Tracheal epithelial cell (primary cell): ENCODE measurements at places on chromosomes 6 and 20. TPM values are rescaled to one million over a fixed set of nuclear protein-coding genes. Genes with fewer than 3 reads are reported as not detected.

Gene BHLHE23
- total RNA-seq: not detected in 2 replicates

Gene C20orf144
- 0.24 TPM in 1 of 2 replicates, not detected in the other for total RNA-seq

Gene CAP2
- total RNA-seq: 3.2 and 5.3 TPM in 2 replicates

Gene CD109
- total RNA-seq: 48.9 and 95.9 TPM in 2 replicates

Gene THBD
- total RNA-seq: 51.6 and 59.9 TPM in 2 replicates

Gene PERP
- 325 and 354 TPM in 2 replicates for total RNA-seq

Gene ROS1
- under 0.01 and 0.24 TPM in 2 replicates for total RNA-seq

Gene FOXF2
- not detected in 2 replicates for total RNA-seq

Gene FRMD1
- not detected in 2 replicates for total RNA-seq

Gene MUC22
- not detected in 2 replicates for total RNA-seq

Gene PAX1
- not detected in 2 replicates for total RNA-seq

Gene ECI2
- 31.8 and 43.6 TPM in 2 replicates for total RNA-seq

Gene WFDC6
- total RNA-seq: not detected in 2 replicates

Gene STX11
- 2.2 TPM in 1 of 2 replicates, not detected in the other for total RNA-seq

Gene HTR1B
- 0.24 TPM in 1 of 2 replicates, not detected in the other for total RNA-seq

Gene XKR7
- under 0.01 TPM in 1 of 2 replicates, not detected in the other for total RNA-seq

Gene BPIFB4
- not detected in 2 replicates for total RNA-seq

Gene BFSP1
- total RNA-seq: 3.1 and 6.0 TPM in 2 replicates

Gene SNAP25
- total RNA-seq: not detected in 2 replicates

Gene EDN3
- not detected in 2 replicates for total RNA-seq

Gene HUS1B
- total RNA-seq: 0.85 and 1.2 TPM in 2 replicates

Gene SLA2
- not detected in 2 replicates for total RNA-seq

Gene FAM50B
- total RNA-seq: 6.5 and 10.0 TPM in 2 replicates

Gene ANKEF1
- 2.9 and 6.6 TPM in 2 replicates for total RNA-seq

Gene SLCO4A1
- total RNA-seq: 1.1 and 8.0 TPM in 2 replicates

Gene UBE2J1
- 18.5 and 23.4 TPM in 2 replicates for total RNA-seq

Gene MLN
- not detected in 2 replicates for total RNA-seq
